ENCODE measurements at places on chromosomes 11 and 22.

DNA sequence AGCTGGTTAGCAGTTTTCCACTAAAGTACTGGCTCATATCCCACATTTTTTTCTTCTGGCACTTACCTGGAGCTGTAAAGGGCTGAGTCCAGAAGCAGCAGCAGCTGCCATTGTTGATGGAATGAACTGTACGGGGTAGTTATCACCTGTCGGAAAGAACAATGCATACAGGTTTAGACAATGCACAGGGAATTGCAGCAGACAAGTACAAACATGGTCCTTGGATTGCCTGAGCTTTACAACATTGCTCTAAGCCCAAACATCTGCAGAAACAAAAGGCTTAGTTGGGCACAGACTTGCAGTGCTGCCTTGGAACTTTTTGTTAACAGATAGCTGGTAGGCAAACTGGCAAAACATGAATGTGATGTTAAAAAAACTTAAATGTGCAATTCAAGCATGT lies 258.8 kb downstream of the SOX6 start:
- DNase-seq: no peak

GRCh38 chr22:39080052-39080762 lies 3.1 kb downstream of the APOBEC3G start:
- no peak for DNase-seq

DNA sequence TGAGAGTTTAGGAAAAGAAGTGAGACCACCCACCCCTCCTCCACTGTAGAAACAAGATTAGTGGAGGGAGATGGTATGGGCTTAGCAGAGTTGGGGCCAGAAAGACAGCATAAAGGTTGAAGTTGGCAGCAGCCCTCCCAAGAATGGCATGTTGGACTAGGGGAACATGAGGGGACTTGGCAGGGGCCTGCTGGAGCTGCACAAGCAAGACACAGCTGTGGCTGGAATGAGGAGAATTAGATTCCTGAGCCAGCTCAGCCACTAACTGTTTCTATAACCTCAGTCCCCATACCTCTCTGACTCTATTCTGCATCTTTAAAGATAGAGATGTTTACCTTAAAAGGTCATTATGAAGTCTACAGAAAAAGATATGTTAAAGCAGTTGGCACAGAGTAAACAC lies 13.2 kb downstream of the MAP6 start:
- no peak for DNase-seq

DNA sequence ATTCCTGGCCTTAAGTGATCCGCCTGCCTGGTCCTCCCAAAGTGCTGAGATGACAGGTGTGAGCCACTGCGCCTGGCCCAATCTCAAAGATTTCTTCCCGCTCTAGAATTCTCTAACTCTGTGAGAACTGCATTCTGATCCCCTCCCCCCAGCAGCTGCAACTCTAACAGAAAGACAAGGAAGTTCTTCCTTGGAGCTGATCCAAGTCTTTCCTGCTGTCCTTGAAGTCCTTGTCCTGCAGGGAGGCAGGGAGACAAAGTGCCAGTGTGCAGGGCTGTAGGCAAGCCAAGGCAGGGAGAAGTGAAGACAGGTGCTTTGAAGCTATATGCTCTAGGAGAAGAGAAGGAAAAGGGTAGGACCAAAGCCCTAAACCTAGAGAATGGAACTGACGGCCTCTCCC lies 9.5 kb upstream of the GGA1 start:
- DNase-seq: no peak

GRCh38 chr11:44701276-44701675 lies 25.5 kb upstream of the TSPAN18 start:
- no peak for DNase-seq

GRCh38 chr11:94023856-94024255 lies 2.7 kb downstream of the HEPHL1 start:
- no peak for DNase-seq
